Fibroblast of lung (primary cell): ENCODE measurements at places on chromosomes 2 and 18. TPM values are rescaled to one million over a fixed set of nuclear protein-coding genes. Genes with fewer than 3 reads are reported as not detected.

DNA sequence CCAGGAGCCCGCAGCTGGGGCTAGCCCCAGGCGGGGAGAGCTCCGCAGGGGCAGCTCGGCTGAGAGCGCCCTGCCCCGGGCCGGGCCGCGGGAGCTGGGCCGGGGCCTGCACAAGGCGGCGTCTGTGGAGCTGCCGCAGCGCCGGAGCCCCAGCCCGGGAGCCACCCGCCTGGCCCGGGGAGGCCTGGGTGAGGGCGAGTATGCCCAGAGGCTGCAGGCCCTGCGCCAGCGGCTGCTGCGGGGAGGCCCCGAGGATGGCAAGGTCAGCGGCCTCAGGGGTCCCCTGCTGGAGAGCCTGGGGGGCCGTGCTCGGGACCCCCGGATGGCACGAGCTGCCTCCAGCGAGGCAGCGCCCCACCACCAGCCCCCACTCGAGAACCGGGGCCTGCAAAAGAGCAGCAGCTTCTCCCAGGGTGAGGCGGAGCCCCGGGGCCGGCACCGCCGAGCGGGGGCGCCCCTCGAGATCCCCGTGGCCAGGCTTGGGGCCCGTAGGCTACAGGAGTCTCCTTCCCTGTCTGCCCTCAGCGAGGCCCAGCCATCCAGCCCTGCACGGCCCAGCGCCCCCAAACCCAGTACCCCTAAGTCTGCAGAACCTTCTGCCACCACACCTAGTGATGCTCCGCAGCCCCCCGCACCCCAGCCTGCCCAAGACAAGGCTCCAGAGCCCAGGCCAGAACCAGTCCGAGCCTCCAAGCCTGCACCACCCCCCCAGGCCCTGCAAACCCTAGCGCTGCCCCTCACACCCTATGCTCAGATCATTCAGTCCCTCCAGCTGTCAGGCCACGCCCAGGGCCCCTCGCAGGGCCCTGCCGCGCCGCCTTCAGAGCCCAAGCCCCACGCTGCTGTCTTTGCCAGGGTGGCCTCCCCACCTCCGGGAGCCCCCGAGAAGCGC is 15.0 kb upstream of the GMPPA start:
- DNase-seq, result no peak

The EIF5B gene
- total RNA-seq, result 18.5 and 22.8 TPM in 2 replicates

DNA sequence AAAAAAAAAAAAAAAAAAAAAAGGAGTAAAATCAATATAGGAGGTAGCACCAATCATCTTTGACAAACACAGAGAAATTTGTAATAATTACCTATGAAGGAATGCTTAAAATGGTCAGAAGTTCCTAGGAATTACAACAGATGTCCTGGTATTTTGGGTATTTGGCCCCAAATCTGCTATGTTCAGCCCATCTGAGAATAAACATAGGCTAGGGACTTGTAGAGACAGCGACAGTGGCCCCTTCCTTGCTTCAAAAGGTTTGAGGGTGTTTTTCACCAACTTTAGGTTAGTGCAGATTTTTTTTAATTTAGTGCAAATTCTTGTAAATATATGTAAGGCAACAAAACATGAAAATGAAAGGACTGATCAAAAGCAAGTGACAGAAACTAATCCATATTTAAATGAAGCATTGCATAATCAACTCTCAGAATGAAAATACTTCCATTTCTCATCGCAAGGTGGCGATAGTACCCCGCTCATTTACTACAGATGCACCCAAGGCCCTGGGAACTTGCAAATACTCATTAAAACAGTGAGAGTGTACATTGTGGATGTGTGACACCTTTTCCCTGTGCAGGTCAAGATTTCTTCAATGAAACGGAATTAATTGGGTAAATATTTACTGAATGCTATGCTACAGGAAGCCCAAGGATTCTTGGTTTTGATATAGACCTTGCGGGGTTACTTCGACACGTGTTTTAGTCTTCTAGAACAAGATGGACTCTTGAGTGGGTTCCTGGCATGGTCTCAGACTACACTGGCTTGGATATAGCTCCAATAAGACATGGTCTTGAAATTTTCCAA is 44.6 kb downstream of the FAM124B start:
- DNase-seq, result peak; percentile 48

GRCh38 chr2:43540021-43540779 is 55.6 kb downstream of the THADA start:
- peak; percentile 100 for DNase-seq

The PPP4R1 gene
- 90.9 and 108 TPM in 2 replicates for total RNA-seq

The ACMSD gene
- total RNA-seq, result not detected in 2 replicates

The HRH4 gene
- under 0.01 TPM in 2 replicates for total RNA-seq

GRCh38 chr2:119156105-119156890 is 2.3 kb downstream of the C1QL2 start:
- DNase-seq, result no peak

GRCh38 chr2:173002751-173003541 is 72.7 kb upstream of the MAP3K20 start:
- DNase-seq, result no peak

The SERPINB11 gene
- total RNA-seq, result not detected in 2 replicates

The KIAA2012 gene
- total RNA-seq, result under 0.01 TPM in 1 of 2 replicates, not detected in the other

GRCh38 chr18:47247416-47248114 is 3.9 kb downstream of the SKOR2 start:
- DNase-seq, result no peak

DNA sequence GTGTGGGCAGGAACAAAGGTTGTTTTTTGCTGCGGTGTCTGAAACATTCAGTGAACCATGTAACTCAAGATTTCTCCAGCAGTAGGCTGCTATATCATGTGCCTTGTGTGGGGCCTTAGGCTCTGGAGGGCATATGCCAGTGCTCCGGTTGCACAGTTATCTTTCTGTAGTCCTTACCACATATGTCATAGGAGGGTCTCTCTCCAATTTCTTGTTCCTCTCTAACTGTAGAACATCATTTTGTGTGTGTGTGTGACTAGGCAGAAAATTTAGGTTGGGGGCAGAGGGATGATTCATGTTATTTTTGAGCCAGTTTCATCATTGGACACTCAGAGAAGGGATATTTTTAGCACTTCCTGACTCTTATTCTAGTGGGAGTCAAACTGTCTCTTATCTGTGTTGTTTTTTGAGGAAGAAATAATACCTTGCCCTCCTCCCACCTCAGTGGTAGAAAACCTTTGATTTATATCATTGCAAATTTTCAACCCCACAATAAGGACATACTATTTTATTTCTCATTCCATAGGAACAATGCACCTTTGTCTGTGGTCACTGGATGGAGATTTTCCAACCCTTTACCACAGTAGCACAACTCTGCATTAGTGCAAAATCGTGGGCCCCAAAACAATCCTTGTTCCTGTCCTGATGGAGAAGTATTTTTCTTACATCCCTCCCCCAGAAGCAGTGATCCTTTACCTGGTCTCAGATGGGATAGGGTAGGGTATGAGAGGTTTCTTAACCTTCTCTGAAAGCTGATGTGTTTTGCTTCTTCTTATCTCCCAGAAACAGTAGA is 113.9 kb downstream of the CCDC74A start:
- peak; percentile 64 for DNase-seq

GRCh38 chr2:57180042-57180567 is 866.5 kb upstream of the VRK2 start:
- DNase-seq, result peak; percentile 36

- DNase-seq, result no peak
Observed at GRCh38 chr2:69686813-69687212, 43.3 kb upstream of the AAK1 start.

The LRRC30 gene
- not detected in 2 replicates for total RNA-seq

- peak; percentile 68 for DNase-seq
Observed at GRCh38 chr2:24231461-24231881, 56.6 kb downstream of the FAM228A start.

The FAM237A gene
- not detected in 2 replicates for total RNA-seq

- DNase-seq, result no peak
Observed at GRCh38 chr2:234796045-234796591, 155.7 kb upstream of the SH3BP4 start.

The GRHL1 gene
- total RNA-seq, result 0.77 and 0.99 TPM in 2 replicates

The TMEM37 gene
- total RNA-seq, result 0.99 and 2.6 TPM in 2 replicates

- DNase-seq, result peak; percentile 57
Observed at GRCh38 chr18:55101458-55101824, 142.2 kb upstream of the CCDC68 start.

DNA sequence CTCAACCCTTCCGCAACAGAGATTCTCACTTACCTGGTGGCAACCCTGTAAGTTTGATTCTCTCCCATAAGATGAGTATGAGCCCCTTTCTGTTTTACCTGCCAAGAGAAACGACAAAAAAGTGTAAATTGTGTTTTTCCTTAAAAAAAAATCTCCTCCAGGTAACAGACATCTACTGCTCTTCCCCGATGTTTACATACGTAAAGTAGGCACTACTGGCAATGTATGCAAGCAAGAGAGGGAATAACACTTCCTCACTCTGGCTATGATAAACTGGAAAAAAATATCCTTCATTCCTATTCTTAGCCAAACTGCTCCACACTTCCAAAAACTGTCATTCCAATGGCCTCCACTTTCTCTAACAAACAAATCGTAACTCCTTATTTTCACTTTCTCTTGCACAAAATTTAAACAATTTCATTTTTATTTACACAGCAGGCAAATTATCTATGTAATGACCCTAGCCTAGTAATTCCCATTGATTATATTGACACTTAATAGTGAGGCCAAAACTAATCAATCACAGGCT is 184.5 kb downstream of the TCF4 start:
- no peak for DNase-seq

DNA sequence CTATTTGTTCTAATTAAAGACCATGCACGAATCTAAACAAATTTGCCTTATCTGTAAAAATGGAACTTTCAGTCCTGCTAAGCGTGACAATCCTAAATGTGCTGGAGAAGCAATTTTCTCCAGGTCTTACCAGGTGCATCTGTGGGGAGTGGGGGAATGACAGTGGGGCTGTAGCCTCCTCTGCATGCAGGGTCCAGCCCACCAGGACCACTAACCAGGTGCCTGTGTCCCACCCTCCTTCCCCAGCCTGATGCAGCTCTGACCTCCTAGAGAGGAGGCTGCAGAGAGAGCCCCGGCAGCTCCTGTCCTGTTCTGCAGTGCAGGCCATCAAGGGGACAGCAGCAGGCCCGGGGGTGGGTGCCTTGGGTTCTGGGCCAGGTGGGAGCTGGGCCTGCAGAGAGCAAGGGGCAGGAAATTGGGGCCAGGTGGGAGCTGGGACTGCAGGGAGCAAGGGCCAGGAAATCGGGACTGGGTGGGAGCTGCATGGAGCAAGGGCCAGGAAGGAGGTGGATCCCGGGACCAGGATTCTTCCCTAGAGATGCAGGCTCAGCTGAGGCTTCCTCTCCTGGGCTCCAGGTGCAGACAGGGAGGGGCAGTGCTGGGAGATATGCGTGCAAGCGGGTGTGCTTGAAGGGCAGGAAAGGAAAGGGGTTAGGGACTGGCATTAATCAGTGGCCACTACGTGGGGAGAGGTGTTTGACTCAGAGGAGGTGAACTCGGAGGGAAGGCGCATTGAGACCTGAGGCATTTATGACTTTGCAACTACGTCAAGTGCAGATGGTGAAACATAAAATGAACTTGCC is 185.3 kb downstream of the ANKRD30B start:
- DNase-seq, result no peak

- no peak for DNase-seq
Observed at GRCh38 chr2:215881582-215881981, 131.8 kb downstream of the MREG start.

The ACOXL gene
- not detected in 2 replicates for total RNA-seq

DNA sequence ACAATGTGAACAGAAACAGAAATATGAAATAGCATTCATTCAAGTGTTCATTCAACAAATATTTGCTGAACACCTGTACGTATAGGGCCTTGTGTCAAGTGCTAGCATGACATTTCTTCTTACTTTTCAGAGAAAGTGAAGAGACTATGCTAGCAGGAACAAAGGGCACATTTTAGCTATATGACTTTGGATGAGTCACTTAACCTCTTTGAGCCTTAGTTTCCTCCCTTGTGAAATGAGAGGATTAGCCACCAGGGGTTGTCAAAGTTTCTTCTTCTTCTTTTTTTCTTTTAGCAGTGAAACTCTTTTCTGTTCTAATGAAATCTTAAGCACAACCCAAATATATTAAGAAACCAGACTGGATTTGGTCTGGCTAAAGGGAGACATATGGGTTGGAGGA is 53.1 kb downstream of the FIGN start:
- peak; percentile 54 for DNase-seq

DNA sequence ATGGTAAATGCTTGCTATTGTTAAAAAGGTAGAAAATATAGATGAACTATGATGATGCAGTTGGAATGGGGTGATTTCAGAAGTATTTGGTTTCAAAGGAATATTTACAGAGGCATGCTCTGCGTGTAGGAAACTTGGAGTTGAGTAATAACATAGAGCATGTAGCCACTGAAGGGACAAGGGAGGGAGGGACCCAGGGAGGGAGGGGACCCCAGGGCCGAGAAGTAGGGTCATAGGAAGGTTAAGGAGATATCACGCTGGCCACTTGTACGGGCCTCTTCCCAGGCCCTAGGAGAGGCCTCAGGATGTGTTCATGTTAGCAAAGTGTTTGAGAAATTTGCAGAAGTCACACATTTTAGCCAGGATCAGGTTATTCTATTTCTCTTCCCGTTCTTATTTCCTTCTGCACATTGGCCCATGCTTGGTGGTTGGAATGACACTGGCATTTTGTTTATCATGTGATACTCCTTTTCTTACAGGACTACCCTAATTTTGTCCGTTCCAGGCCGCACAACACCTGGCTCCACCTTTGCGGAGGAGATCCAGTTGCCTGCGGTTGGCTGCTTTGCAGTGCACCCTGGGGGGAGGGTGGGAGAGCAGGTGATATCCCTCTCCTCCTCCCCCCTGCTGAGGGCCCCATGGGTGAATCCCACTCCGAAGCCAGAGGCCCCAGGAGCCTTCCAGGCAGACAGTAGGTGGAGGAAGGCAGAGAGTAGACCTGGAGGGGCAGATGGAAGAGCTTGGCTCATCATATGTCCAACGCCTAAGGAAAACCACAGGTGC is 16.9 kb upstream of the ACKR3 start:
- no peak for DNase-seq

- DNase-seq, result no peak
Observed at GRCh38 chr2:59578349-59578748, 975.1 kb downstream of the BCL11A start.

The LCT gene
- under 0.01 TPM in 2 replicates for total RNA-seq

The TCF23 gene
- total RNA-seq, result under 0.01 TPM in 1 of 2 replicates, not detected in the other
